ENCODE measurements at places on chromosomes 2 and 18. TPM values are rescaled to one million over a fixed set of nuclear protein-coding genes. Genes with fewer than 3 reads are reported as not detected.

The OTOF gene
- total RNA-seq: not detected

GRCh38 chr18:12744103-12744502, 41.3 kb downstream of the PSMG2 start:
- DNase-seq: no peak

DNA sequence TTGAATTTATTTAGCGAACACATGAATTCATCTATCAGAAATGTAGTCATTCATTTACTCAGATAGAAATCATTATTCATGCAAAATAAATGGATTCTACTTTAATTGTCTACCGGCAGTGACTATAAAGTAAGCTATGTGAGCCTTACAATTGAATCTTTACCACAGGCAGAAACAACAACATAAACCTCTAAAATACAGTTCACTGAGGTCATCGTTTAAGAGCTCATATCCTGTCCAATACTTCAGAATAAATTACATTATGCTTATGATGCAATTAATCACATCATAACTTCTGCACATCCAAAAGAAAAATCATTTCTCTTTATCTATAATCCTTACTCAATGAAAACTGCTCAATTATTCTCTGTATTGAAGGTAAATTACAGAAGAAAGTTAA, 244.7 kb downstream of the HNMT start:
- DNase-seq: peak; percentile 72

The OR6B2 gene
- total RNA-seq: not detected

DNA sequence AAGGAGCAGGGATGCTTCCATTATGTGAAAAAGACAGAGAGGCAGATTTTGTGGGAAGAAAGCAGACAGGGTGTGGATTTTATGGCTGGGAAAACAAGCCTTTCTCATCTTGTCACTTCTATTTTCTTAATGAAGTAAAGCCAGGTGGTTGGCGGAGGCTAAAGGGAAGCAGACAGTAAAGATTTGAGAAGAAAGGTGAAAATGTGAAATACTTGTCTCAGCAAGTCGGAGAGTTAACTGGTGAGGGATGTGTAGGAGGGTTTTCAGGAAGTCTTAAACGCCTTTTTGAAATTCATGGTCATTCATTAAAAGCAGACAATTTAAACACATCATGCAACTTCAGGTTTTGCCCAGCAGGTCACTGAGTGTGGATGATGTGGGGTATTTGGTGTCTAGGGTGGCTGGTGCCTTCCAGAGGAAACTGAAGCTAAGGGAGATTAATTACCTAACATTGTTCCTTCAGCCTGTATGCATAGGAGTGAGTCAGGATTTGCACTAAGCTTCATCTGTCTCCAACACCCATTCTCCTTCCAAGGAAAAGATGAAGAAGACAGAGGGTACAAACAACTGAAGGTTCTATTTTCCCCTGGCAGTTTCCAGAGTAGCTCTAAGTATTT, 20.7 kb downstream of the SLC14A2 start:
- DNase-seq: no peak

DNA sequence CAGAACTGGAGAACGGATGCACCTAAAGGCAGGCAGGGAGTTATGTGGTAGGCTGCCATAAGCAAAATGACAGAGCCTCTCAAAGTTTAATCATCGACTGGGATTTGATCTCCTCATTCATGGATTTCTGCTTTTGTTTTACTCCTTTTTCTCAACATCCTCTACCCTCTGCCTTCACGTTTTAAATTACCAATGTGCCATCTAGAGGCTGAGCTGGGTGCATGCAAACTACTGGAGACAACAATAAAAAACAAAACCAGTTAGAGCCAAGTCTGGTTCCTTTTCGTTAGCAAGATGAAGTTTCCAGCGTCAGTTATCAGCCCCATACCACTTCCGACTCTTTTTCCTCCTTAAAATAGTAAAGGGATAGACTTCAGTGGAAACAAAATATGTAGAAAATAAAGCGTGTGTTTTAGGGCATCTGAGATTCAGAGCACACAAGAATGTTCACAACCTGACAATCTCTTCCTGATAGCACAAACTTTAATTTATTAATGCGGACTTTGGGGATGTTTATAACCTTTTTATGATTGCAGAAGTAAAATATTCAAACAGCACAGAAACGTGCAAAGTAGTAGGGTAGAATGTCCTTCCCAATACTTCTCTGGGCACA, 117.0 kb downstream of the LAMA1 start:
- peak; percentile 31 for DNase-seq

- peak; percentile 21 for DNase-seq
Measured at GRCh38 chr2:203722411-203722810, 16.0 kb downstream of the CD28 start.

GRCh38 chr2:9754532-9754887, 88.8 kb upstream of the TAF1B start:
- DNase-seq: no peak

DNA sequence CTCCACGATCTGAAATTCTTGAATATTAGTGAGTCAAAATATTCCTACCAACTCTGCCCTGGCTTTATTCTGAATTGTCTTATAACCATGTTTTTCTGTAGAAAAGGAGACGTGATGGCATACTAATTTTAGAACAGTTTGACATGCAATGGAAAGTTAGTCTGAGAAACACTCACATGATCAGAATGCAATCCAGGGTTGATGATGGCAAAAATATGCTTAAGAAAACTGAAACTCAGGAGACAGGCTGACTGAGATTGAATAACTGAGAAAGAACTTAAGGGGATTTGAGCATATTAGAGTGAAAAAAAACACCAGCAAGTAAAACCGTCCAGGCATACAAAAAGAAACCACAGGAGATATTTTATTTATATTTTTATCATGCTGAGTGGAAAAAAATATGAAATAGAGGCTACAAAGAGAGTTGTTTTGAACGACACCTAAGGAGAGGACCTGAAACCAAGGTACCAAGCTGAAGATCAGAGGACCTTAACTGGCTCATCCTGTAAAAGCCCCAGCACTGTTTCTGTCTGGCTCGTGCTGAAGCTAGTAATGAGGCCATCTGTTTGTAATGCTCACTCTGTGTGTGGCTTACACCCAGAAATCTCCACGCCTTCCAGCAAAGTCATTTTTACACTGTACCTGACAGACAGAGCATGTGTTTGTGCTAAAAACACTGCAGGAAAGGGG, 437.2 kb upstream of the PKDCC start:
- no peak for DNase-seq
